ENCODE measurements at places on chromosomes 12 and 14.

DNA sequence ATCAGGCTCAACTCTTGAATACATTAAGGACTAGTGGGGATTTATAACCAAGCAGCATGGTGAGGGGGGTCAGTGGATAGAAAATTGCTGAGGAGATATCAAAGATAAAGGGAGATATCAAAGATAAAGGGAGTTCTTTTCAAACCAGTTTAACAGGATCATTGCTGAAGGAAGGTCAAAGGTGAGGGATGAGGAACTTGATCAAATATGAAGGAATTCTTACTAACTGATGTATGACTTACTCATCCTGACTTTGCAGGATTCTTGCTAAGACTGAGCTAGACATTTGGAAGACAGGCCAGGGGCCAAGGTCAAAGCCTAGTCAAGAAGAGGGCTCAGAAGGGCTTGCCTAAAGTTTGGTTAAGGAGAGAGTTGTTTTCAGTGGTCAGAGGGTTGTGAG, 4.8 kb downstream of the ABHD4 start:
- DNase-seq: no peak

DNA sequence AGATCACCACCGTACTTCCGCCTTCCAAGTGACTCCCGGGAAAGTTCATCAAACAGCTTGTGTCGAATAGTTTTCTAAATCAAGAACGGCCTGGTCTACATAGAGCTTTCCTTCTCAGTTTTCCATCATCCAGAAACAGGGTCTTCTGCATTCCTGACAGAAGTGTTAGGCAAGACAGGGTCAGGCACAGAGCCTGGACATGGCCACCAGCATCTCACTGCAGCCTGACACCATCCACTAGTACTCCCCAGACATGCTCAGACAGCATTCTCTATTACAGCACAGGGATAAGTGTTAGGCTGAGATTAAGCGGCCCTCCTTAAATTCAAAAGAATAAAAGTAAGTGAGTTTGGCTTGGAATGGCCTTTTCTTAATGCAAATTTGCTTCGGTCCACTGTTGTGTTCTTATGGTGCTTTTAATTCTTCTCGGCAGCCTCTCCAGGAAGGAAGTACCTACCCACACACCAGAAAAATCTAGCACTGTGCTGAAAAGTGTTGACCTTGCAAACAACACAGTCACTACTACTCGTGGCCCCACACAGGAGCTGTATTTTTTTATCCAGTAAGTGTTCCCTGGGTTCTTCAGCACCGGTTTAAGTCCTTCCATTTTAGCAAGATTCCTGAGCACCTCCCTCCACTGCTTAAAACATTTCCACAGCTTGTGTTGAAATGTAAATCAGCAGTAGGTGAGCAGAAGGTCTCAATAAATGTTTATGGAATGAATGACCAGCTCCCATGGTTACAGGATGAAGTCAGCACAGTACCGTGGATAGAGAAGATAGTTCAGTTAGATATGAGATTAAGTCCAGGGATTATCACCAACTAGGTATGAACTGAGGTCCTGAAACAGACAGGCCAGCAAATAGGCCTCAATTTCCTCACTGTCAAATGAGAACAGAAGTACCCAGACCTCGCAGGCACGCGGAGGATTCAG, 44.1 kb downstream of the SETD3 start:
- DNase-seq: no peak

DNA sequence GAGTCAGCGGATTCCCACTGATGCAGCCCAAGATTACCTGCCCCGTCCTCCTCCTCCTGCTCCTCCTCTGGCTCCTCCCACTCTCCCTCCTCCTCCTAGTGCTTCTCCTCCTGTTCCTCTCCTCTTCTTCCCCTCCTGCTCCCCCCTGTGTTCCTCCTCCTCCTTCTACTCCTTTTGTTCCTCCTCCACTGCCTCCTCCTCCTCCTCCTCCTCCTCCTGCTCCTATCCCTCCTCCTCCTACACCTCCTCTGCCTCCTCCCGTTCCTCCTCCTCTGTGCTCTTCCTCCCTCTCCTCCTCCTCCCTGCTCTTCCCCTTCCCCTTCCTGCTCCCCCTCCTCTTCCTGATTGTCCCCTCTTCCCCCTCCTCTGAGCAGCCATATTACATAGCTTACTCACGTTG, 141.3 kb downstream of the CACNA1C start:
- DNase-seq: no peak

DNA sequence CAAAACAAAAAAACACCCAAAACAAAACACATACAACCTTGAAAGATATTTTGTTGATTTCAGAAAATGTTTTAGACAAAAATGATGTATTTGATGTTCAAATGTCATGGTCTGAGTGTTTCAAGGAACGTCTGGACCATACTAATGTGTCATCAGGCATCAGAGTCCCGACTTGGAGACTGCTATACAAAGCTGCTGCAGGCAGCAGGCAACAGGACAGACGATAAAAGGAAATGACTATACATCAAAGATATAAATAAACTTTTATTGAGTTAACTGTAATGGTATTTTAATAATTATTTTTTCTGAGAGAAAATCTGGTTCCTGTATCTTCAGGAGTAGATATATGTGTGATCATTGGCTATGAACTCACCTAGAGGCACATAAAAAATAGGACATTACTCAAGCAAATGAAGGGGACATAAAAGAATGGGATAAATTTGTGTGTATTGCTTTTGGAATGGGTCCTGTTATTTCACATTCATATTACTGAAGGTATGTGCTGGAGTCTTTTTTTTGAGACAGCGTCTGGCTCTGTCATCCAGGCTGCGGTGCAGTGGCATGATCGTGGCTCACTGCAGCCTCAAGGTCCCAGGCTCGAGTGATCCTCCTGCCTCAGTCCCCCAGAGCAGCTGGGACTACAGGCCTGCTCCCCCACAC, 87.3 kb upstream of the HECTD1 start:
- DNase-seq: no peak

GRCh38 chr12:125272383-125272933, 207.2 kb downstream of the AACS start:
- no peak for DNase-seq

DNA sequence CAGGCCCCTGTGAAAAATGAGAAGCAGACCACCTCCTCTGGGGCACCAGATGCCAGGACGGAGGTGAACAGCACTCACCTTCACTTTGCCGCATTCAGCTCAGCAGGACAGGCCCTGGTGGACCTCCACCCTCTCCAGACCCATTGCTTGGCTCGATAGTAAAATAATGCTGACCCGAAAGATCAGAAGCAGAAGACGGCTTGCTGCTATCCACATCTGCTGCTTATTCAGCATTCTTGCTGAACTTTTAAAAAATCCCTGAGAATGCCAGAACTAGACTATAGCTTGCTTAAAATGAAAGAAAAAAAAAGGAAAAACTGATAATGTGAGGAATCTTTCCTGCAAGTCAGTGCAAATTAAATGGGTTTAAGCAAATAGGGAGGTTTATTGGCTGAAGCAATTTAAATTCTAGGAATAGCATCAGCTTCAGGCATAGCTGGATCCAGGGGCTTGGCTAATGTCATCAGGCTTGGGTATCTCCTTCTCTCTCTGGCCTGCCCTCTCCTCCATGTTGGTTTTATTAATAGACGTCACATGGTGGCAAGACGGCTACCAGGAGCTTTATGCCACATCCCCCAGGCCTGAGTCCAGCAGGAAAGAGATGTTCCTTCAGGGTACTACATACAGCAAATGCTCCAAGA, 137.9 kb downstream of the SCARB1 start:
- DNase-seq: no peak

- no peak for DNase-seq
Measured at GRCh38 chr14:37594971-37595808, at the start of the genes FOXA1 and TTC6. TSS of gene FOXA1 (minus strand) at chr14:37595249. CDS start at chr14:37594972, 277 bp downstream. TSS of gene TTC6 (plus strand) at chr14:37595629. CDS start at chr14:37622065, 26,436 bp downstream.

- DNase-seq: no peak
Measured at GRCh38 chr12:34390846-34391700, 368.8 kb downstream of the ALG10 start.

DNA sequence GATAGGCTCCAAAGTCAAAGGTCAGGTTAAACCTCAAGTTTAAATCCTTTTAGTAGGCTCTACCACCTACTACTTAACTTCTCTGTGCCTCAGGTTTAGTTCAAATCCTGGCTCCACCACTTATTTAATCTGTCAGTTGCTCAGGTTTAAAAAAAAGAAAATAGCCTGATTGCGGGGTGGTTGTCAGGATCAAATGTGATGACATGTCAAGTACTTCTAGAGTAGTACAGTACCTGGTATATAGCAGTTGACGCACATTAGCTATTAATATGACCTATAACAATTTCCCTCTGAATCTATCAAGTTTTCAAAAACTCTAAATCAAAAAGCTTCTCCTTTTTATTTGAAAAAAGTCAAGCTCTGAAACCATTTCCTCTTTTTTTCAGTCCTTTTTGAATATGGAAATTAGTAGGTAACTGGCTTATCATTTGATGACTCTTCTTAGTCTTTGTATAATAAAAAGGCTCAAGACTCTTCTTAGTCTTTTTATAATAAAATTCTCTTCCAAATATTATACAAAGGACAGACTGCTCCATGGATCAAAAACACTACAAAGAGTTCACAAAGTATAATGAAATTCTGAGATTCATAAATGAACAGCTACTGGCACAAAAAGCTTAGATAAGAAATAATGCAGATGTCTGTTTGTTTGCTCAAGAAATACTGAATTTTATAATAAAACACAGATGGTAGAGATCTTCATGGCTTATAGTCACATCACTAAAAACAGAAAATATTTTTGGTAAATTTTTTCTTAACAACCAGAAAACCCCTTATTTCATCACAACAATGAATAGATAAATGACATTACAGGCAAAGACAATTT, 5.0 kb downstream of the OSBPL8 start:
- no peak for DNase-seq

- DNase-seq: no peak
Measured at GRCh38 chr14:85529803-85530574, at the start of gene FLRT2. TSS of gene FLRT2 (plus strand) at chr14:85530144. CDS start at chr14:85621515, 91,371 bp downstream.

DNA sequence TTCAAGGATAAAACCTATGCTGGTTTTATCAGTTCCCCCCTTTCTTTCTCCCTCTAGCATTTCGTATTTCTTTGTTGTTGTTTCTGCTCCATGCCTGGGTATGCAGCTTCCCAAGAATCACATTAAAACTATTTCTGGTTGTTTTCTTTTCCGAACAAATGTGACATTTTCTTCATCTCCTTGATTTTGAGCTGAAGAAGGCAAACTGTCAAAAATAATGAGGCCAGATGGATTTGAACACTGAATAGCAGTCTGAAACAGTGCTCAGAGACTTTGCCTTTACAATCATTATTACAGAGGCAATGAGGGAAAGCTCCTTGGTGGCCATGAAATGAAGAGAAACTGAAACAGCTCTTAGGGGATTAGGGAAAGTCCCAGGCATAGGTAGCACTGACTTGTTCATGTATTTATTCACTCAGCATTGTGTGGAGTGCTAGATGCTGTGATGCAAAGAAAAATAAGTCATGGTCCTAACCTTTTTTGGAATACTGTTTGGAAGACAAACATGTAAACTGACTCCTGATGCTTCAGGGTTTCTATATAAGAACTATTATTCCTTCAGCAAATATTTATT, 319.5 kb downstream of the FUT8 start:
- DNase-seq: no peak

- DNase-seq: no peak
Measured at GRCh38 chr14:90319173-90319572, 12.6 kb downstream of the NRDE2 start.

- DNase-seq: no peak
Measured at GRCh38 chr12:90947869-90948268, 7.1 kb downstream of the CCER1 start.

DNA sequence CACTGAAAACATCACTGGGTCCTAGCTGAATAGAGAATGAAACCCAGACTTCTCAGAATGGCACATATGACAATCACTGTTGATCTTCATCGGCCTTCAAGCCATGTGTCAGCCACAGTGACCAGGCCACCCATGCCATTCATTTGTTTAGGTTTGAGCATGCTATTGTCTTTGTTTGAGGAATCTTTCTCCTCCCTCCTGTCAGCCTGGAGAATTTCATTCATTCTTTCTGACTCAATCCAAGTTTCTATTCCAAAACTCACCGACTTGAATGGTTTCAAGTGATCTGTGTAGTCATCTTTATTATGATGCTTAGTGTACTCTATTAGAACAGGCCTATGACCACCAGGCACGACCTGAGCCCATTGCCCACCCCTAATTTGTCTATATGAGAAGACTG, 106.3 kb downstream of the ETNK1 start:
- DNase-seq: no peak

DNA sequence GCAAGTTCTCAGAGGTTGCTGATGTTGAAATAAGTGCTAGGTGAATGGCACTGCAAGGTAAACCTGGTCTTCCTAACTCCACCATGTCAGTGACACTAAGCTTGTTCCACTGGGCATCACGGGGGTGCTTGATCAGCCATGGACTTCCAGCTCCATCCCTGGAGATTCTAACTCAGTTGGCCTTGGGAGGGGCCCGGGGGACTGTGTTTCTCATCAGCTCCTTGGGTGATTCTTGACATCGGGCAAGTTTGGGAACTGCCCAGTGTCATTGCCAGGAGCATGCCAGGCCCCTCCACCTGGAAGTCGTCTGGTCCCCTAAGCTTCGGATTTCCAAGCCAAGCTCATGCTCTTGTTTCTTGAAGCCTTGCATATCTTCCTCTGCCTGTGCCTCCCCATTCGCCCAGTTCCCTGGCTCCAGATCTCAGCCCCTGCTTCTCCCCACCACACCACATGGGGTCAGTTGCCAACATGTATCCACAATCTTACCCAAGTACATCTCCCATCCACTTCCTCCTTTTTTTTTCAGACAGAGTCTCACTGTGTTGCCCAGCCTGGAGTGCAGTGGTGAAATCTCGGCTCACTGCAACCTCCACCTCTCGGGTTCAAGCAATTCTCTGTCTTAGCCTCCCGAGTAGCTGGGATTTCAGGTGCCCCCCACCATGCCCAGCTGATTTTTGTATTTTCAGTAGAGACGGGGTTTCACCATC, 30.7 kb upstream of the RFLNA start:
- no peak for DNase-seq

DNA sequence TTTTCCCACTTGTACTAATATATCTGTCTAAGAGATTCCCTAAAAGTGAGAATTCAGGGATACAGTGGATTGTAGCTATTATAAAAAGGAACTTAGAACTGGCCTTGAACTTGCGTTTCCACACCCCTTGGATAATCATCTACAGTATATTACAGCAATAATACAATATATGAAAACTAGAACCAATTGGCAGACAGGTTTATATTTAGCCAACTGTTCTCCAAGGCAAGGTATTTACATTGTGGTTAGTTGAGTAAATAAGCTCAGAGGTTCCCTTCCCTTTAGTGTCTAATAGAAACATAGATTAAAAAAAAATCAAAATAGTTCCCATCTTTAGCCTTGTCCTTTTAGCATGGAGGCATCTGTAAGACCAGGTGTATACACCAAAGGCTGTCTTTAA, 42.1 kb downstream of the LIMA1 start:
- no peak for DNase-seq

DNA sequence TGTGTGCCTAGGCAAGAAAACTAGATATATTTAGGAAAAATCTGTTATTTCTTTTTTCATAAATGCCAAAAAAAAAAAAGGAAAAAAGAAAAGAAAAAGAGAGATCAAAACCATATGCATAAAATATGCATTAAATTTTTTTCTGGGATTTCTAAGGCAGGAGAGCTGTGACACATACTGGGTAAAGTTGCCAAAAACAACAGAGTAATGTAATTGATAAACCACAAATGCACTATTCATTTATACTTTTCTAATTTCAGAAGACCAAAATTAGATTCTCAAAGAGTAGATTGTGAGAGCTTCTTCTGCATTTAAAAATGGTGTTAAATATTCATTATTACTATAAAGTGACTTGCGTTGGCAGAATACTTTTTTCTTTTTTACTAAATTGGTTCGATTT, 673.8 kb upstream of the MGAT4C start:
- no peak for DNase-seq

GRCh38 chr12:120041386-120042231, 52.6 kb downstream of the BICDL1 start:
- no peak for DNase-seq
